ENCODE measurements at places on chromosomes 3 and 15.

DNA sequence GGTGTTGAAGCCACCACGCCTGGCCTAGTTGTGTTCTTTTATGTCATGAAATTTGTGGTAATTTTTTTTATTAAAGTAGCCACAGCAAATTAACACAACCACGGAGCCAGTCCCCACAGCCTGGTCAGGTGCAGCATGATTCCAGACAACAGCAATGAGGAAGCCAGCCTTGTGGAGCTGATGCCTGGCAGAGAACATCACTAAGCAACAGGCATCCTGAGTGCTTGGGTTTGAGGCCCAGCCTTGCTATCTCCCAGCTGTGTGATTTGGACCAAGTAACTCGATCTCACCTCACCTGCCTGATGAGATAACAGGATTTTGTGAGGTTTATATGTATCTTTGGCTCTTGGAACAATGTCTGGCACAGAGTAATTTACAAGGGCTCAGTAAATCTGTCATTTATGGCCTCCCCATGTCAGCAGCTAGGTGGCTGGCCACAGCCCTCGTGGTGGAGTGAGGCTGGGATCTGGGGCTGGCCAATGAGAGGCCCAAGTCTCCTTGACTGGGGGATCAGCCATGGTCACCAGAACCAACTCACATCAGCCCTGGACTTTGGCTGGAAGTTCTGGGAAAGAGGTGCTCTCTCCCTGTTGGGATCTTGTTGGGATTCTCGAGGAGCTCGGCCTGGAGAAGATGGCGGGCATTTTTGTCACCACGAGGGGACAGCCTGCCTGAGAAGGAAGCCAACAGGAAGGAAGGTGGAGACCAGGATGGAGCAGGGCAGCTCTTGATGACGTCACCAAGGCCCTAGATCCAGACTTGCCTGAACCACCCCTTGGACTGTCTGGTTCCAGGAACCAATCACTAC, 22.8 kb upstream of the FLNB start:
- no peak for DNase-seq

- DNase-seq = no peak
Measured at GRCh38 chr3:64074895-64075679, 51.8 kb upstream of the PSMD6 start.

DNA sequence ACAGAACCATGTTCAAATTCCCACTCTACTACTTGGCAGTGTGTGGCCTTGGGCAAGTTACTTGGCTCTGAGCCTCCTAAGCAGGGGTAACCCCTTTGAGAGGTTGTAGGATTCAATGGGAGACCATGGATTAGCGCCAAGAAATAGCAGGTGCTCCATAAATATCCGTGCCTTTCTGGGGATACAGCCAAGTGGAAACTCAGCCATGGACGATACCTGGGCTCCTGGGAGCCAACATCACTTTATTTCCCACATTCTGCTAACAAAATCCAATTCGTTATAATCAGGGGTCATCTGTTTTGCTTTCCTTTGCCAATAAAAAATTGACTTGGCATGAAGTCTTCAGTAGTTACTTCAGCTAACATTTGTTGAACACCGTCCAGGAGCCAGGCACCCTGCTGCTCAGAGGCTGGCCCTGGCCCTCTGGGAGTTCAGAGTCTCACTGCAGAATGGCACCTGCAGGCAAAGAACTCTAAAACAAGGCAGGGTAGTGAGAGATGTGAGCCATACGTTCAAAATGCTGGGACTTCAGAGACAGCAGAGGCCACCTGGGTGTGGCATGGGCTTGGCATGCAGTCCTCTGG, 42.3 kb downstream of the ZDHHC19 start:
- no peak for DNase-seq

DNA sequence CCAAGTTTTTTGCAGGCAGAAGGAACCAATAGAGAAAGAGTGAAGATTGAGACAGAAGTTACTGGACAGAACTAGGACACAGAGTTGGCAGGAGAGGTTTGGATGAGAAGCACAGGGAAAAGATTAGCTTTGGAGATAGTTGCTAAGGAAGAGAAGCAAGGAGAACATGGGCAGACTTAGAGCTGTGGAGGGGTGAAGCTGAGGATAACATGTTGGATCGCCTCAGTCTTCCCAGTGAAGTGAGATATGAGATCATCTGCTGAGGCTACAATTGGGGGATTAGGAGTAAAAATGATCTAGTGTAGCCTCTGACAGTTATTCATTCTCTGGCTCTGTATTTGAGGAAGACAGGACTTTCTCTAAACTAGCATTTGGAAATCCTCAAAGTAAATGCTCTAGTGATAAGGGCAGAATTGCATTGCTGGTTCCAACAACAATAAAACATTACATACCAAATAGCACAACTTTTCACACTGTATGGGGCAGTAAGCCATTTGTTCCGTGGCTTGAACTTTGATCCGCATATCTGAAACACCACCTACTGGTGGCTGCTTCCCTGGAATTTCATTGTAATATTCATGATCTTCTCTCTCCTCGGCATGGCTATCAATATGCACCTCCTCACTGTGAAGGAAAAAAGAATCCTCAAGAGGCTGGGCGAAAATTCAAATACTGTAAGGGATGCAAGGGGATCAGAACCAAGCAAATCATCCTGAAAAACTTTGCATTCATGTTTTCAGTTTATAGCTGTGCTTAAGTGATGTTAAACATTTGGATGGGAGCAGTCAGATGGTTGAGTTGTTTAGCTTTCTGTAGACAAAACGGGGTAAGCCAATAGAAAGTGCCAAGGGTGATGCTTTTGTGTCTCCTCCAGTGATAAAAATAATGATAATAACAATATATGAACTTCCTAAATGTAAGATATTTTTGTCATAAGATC, 22.2 kb upstream of the EID1 start:
- DNase-seq = peak; percentile 39

DNA sequence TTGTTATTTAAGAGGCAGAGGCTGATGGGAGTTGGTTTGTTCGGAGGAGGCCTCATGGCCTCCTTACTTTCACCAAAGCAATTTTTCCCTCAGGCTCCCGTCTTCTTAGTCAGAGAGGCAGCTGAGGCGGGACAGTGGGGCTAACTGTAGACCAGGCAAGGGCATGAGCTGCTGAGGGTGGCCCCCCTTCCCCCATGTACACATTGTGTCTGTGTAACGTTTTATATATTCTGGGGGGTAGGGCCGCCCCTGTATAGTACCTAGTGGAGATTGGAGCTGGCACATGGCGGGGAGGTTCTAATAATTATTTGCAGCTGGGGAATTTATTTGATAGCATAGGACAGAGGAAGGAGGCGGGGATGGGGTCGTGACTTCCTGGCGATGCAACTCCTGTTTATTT, 35.1 kb downstream of the NGRN start:
- DNase-seq = no peak

- DNase-seq = peak; percentile 88
Measured at GRCh38 chr15:58988006-58988785, 733 bp downstream of the RNF111 start.

DNA sequence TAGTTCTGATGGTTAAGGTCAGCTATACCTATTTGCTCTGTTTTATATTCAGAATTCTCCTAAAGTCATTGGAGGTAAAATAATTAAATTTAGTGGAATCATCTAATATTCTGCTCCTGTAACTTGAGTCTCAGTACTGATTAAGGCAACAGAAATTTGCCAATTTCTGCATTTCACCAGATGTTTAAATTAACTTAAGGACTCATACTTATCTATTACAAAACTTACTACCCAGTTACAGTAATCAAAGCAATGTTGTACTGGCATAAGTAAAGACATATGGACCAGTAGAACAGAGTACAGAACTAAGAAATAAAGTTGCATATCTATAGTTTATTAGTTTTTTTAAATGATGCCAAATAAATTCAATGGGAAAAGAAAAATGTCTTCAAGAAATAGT, 1043.8 kb downstream of the OTOL1 start:
- DNase-seq = no peak

GRCh38 chr3:28743831-28744230, 395.2 kb upstream of the AZI2 start:
- no peak for DNase-seq

- DNase-seq = peak; percentile 82
Measured at GRCh38 chr3:99505646-99506269, 132.6 kb upstream of the COL8A1 start.
